Dorsolateral prefrontal cortex (tissue), 122 donors: ENCODE measurements at places on chromosomes 12 and 14.

DNA sequence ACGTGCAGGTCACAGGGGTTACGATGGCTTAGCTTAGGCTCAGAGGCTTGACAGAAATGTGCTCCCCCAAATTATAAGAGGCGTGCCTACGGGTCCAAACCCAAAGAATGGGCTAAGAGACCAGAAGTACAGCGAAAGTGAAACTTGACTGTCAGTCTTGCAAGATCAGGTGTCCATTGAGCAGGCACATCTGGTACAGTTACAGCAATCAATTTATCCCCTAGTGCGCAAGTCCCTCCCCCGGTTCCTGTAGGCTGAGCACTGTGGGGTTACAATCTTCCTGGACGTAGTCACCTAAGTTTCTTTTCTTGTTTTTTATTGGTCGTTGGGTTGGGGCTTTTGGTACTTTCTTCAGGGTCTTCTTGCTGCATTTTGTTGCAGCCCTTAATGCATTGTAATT lies 134.2 kb downstream of the UNC79 start:
- DNase-seq: no peak

DNA sequence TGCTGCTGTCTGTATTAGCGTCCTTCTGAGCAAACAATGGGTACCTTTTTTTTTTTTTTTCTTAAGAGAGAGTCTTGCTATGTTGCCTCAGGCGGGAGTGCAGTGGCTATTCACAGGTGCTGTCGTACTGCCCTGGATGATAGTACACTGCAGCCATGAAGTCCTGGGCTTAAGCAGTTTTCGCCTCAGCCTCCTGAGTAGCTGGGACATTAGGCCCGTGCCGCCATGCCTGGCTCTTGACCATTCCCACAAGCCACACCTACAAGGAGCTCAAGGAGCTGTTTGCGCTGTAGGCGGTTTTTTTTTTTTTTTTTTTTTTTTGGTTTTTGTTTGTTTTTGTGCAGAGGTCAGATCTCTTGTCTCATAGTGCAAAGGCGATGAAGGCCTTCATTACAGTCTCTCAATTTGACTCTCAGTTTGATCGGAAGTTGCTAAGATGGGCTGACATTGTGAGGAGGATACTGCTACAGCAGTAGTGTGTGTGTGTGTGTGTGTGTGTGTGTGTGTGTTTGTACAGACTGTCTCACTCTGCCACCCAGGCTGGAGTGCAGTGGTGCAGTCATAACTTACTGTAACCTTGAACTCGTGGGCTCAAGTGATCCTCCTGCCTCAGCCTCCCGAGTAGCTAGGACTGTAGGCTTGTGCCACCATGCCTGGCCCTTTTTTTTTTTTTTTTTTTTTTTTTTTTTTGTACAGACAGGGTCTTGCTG lies 34.2 kb downstream of the TRAF3 start:
- no peak for DNase-seq

GRCh38 chr14:85892251-85892650 lies 362.3 kb downstream of the FLRT2 start:
- no peak for DNase-seq

- DNase-seq: no peak
Observed at GRCh38 chr14:103816991-103817390, 30.4 kb downstream of the PPP1R13B start.

DNA sequence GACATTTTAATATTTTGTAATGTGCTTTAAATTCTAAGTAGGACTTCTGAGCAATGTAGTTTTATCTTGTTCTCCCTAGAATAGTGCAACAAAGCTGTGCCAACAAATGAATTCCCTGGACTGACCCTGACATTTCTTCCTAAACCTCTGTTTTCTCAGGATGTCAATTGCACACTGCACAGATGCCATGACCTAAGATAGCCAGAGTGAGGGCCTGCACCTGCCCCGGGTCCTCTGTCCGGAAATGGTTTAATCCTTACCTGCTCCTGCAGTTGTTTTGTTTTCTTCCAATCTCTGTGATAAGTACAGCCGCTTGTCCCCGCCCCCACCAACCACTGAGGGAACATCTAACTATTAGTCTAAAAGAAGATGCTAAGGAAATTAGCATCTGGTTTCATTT lies 831.5 kb downstream of the GALC start:
- no peak for DNase-seq

- no peak for DNase-seq
Observed at GRCh38 chr12:106369624-106370346, 12.2 kb downstream of the POLR3B start.

DNA sequence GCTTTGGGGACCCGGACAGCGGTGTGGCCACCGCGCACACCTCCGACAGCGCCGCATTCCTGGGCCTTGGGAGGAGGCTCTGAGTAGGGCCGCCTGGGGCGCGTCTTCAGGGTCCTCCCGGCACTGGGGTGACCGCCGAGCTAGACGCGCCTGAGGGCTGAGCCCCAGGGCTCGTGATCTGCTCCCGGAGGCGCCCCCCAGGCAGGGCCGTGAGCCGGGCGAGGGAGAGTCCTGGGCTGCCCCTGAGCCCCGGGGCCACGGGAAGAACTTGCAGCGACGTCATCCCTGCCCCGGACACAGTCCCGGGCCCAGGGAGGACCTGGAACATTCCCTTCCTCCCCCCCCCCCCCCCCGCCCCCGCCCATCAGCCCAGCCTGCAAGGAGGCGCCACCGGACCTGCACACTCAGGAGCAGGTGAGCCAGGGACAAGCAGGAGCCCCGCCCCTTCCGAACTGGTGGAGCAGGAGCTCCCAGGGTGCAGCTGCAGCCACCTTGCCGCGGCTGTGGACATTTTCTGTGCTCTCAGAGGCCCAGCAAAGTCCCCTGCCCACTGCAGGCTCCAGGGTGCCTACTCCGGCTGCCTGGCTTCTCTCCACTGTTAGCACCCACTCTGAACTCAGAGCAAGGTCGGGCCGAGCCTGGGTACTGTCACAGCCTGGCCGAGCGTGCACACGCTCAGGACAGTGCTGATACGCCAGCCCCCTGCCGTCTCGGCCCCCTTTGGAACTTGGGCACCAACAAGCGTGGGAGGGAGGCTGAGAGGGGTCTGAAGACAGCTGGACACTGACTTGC lies 50.7 kb downstream of the A2M start:
- peak; percentile 35 for DNase-seq

DNA sequence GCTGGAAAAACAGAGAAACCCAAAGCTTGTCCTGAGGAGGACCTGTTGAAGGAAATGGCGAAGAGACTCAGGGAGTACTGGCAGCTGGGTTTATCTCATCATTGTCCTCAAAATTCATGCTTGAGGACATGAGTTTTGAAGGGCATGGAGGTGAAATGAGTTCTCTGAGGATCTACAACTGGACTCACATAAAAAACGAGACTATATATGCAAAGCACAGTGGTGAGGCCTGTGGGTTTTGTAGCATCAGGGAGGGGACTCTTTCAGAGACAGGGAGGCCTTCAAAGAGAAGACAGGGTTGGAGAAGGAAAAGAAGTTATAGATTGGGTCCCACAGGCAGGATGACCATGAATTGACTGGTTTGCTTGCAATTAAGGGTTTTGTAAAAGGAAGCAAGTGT lies 71.3 kb upstream of the SCN8A start:
- DNase-seq: no peak

GRCh38 chr14:64186231-64187129 lies 107.7 kb downstream of the ESR2 start:
- DNase-seq: no peak

GRCh38 chr12:120078868-120079267 lies 37.7 kb downstream of the RAB35 start:
- DNase-seq: no peak

DNA sequence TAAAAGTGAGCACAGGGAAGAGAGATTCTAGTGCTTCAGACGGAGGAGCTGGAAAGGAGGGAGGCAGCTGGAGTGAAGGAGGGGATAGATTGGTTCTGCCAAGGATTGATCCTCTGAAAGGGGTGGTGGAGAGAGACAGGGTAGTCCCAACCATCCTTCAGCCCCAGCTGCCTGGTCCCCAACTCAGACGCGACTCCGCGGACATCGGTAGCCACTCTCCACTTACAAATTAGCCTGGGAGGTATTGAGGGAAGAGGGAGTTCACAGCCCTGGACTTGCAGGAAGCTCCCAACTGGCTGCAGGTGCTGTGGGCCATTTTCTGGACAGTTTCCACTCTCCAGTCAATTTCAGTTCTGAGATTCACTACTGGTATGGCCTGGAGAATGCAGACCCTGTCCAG lies 1.2 kb downstream of the PLEKHD1 start:
- no peak for DNase-seq

- DNase-seq: no peak
Observed at GRCh38 chr14:72236629-72237028, 304.4 kb downstream of the RGS6 start.

DNA sequence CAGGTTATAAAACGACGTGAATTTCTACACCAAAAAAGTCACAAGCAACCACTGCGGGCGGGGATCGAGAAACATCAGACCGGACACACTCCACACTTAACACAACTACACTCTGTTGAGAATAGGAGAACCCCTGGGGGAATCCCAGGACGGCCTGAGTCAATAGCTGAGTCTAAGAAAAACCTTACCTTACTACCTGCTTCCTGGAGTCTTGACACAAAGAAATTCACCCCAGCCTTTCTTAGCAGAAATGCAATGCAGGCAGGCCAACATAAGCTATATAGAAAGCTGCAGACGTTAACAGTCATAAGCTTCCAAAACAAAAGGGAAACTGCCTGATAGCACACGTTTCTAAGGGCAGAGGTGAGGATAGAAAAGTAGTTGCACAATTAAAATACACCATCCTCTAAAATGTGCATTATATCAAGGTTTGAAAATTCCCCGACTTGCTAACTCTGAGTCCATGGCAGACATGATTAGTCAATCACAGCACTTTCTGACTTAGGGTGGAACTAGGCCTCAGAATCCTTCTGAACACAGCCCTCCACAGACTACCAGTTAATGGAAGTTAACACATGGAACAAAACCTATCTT lies 68.0 kb downstream of the CCDC88C start:
- no peak for DNase-seq

DNA sequence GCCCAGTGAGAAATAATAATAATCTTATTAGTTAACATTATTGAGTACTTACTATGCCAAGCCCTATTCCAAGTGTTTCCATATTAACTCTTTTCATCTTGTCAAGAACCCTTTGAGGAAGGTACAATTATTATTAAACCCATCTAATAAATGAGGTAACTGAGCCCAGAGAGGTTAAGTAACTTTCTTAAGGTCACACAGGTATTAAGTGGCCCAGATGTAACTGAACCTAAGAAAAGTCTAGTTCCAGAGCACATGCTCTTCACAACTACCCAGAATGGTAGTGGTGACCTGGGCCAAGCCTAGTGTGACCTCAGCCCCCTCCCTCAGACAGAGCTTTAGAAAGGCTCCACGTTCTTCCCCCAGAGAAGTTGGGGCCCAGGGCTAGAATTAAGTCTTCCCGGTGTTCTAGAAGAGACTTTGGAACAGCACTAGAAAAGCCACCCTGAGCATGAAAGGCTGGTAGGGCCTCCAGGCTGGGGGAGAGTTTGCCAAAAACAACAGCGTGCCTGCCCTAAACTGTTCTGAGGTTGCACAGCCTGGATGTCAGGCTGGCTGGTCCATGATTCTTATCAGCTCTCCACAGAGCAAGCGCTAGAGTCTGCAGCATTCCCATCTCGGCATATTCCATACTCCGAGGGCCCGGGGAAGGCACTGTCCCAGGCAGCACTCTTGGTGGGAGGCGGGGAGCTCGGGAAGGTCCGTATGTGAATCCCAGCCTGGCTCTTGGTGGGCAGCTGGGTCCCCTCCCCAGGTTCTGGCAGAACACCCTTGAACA lies 41.3 kb upstream of the CTDSP2 start:
- DNase-seq: no peak

GRCh38 chr14:105087308-105087962 lies 22.2 kb upstream of the GPR132 start:
- DNase-seq: no peak

- DNase-seq: no peak
Observed at GRCh38 chr14:100107236-100107635, 42.0 kb downstream of the EVL start.

- DNase-seq: no peak
Observed at GRCh38 chr14:43306053-43306452, 1201.0 kb downstream of the FSCB start.

- peak; percentile 47 for DNase-seq
Observed at GRCh38 chr14:101407328-101407727, 154.0 kb upstream of the DIO3 start.

- DNase-seq: no peak
Observed at GRCh38 chr14:104288272-104288671, 149.9 kb downstream of the KIF26A start.

DNA sequence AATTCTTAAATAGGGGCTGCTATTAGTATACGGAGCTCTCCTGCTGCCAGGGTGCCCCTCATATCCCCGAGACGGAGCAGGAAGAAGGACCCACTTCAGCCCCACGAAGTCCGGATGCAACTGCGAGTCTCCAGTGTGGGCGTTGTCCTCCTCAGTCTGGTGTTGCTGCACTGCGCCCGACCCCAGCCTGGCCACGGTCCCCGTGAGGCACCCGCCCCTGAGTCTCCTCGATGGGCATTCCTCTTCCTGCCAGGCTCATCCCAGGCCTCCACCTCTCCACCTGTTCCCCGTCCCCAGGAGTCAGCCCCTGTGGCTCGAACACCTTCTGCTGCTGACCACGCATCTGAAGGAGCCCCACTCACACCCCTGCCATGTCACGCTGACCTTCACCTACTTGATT lies 68.1 kb upstream of the SFSWAP start:
- DNase-seq: no peak

DNA sequence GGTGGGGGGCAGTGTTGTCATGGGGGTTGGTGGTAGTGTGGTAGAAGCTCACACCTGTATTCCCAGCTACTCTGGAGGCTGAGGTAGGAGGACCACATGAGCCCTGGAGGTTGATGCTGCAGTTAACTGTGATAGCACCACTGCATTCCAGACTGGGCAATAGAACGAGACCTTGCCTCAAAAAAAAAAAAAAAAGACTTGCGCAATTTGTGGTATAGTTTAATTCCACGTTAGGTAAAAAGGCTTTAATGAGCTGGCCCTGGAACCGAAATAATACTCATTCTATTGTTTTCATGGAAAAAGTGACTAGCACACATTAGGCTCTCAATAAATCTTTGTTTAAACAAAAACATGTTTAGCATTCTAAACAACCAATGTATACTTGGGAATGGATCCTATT lies 25.4 kb upstream of the NAP1L1 start:
- DNase-seq: no peak

DNA sequence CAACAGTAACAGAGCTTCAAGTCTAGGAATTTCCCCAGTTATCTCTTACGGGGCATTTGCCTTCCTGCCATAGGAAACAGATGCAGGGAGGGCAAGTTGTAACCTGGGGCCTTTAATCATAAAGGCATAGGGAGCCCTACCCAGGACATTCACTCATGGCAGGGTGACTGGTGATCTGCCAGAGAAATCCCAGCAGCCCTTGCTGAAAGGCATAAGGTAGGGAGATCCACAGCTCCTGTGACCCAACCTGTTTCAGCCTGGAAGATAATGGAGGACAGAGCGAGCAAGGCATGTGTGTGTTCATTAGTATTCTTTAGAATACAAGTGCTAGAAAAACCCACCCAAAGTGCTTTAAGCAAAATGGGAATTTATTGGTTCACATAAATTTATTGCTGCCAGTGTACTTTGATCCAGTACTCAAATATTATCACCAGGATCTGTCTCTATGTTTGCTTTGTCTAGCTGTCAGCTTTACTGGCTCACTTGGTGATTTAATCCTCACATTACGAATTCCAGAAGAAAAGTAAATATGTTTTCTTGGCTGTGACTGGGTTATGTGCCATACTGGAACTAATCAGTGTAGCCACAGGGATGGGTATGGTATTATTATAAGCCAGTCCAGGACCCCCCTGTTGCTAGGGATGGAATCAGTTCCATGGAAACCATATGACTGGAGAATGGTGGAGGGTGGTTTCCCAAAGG lies 21.1 kb upstream of the AKAP6 start:
- DNase-seq: no peak
